ENCODE measurements at places on chromosomes 6 and 20. TPM values are rescaled to one million over a fixed set of nuclear protein-coding genes. Genes with fewer than 3 reads are reported as not detected.

DNA sequence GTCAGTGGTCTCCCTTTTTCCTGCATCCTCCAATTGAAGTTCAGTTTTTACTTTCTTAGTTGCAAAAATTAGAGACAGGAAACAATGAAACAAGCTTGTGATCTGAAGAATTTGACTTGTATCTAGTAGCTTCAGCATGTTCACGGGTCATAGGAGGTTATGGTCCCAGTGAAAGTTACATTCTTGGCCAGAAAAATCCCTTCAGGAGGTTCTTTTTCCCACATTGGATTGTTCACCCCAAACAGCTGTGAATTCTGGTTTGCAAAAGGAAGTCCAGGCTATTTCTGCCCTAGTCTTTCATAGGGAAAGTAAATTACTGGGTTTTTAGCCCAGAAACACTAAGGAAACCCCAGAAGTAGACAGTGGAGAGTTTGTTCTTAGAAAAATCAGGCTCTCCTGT, 8.1 kb downstream of the ANKS1A start:
- H3K36me3 ChIP-seq, result no peaks in the 10 kb centered on the region
- H3K4me1 ChIP-seq, result peaks cover 12% of the 10 kb centered on the region
- 0 out of 2 replicates have a peak overlapping the region, but pooled peaks have one; percentile 16 for H3K27ac ChIP-seq
- no peak for DNase-seq
- no peaks in the 10 kb centered on the region for H3K27me3 ChIP-seq
- no peak overlapping the region for H3K4me3 ChIP-seq

GRCh38 chr6:104940238-104940892, 16.5 kb upstream of the LIN28B start:
- H3K27ac ChIP-seq, result no peak overlapping the region
- H3K27me3 ChIP-seq, result no peaks in the 10 kb centered on the region
- no peak overlapping the region for H3K4me3 ChIP-seq
- no peaks in the 10 kb centered on the region for H3K36me3 ChIP-seq

- H3K27ac ChIP-seq, result no peak overlapping the region
- no peaks in the 10 kb centered on the region for H3K4me1 ChIP-seq
- H3K27me3 ChIP-seq, result no peaks in the 10 kb centered on the region
- no peak overlapping the region for H3K4me3 ChIP-seq
Measured at GRCh38 chr20:15319439-15319838, 982.0 kb upstream of the FLRT3 start.

RAB44 gene
- not detected for total RNA-seq

GRCh38 chr6:20025681-20026080, 186.6 kb downstream of the MBOAT1 start:
- no peaks in the 10 kb centered on the region for H3K36me3 ChIP-seq
- H3K27ac ChIP-seq, result no peak overlapping the region
- no peaks in the 10 kb centered on the region for H3K4me1 ChIP-seq
- 0 out of 2 replicates have a peak, but pooled peaks cover 5% of the 10 kb centered on the region for H3K27me3 ChIP-seq
- H3K4me3 ChIP-seq, result no peak overlapping the region

- no peaks in the 10 kb centered on the region for H3K4me1 ChIP-seq
- no peak overlapping the region for H3K27ac ChIP-seq
- no peaks in the 10 kb centered on the region for H3K36me3 ChIP-seq
- DNase-seq, result no peak
Measured at GRCh38 chr6:134850721-134851305, 99.1 kb downstream of the ALDH8A1 start.

DNA sequence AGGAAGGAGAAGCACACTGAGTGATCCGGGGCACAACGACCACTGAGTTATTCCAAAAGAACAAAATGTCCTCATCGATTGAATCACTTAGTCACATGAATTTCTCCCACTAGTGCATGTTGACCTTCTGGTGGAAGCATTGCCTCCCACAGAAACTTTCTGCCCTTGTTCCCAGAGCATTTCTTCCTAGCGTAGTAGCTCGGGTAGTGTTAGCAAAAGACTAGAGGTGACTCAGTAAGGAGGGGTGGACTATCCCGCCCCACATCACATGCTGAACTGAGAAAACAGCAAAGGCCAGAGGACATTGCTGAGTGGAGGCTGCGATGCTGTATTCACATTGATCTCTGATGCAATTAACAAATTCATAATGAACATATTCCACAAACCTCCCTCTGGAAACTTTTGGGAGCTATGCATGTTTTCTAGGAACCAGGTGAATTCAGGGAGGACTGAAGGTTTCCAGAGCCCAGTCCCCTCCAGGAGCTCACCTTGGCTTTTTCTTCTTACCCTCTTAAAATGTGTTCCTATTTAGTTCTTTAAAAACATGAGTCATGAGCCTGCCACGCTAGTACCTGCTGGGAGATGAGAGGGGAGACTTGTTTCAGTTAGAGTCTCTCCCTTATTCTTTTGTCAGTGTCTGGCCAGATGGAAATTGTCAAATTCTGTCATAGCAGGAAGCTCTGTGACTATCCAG, 507.9 kb downstream of the CDH26 start:
- DNase-seq, result no peak
- H3K4me1 ChIP-seq, result no peaks in the 10 kb centered on the region
- peaks cover 40% of the 10 kb centered on the region for H3K27me3 ChIP-seq
- H3K36me3 ChIP-seq, result no peaks in the 10 kb centered on the region
- H3K27ac ChIP-seq, result no peak overlapping the region

RTN4IP1 gene
- 10.0 TPM for total RNA-seq

TFAP2C gene
- 34.8 TPM for total RNA-seq

OR12D3 gene
- not detected for total RNA-seq

DNA sequence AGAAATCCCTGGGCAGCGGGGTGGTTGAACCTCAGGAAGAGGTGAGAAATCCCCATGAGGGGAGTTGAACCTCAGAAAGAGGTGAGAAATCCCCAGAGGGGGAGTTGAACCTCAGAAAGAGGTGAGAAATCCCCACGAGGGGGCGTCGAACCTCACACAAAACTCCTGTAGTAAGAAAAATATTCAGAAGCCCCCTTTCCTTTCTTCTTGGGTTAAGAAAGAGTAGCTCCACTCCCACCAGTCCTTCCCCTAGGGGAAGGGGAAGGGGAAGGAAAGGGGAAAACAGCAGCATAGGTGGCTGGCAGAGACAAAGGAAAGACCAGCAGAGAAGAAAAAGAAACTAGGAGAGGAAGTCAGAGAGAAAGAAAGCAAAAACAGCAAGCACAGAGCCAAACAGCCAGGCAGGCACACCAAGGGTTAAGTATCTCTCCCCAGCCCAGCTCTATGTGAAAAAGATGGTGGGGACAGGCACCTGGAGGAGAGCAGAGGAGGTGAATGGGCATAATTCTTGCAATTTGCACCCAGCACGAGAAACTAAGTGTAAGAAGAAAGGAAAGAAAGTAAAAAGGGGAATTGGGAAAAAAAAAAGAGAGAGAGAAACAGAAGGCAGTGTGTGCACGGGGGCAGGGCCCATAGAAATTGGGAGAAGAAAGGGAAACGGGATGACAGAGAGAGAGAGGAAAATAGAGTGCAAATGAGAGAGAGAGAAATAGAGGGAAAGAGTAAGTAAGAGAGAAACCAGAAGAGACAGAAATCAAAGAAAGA, 88.2 kb downstream of the PLG start:
- DNase-seq, result no peak
- peaks cover 23% of the 10 kb centered on the region for H3K4me1 ChIP-seq
- H3K4me3 ChIP-seq, result no peak overlapping the region
- H3K36me3 ChIP-seq, result no peaks in the 10 kb centered on the region
- H3K27ac ChIP-seq, result no peak overlapping the region

DNA sequence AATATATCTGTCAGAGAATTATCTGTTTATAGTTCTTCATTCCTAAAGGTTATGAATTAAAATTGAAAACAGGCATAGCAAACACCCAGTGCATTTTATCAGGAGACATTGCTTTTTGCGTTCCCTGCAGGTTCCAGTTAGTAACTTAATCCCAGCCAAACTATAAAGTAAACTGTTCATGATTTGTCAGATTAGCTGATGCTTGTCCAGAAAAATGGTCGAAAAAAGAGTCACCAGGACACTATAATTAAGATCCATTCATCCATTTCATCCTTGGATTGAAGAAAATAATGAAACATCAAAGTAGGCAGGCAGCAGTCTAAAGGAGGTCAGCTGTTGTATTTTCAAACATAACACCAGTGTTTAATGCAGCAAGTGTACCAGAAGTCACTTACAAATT, 75.9 kb downstream of the EPHA7 start:
- DNase-seq, result no peak
- no peak overlapping the region for H3K27ac ChIP-seq
- H3K4me3 ChIP-seq, result no peak overlapping the region
- H3K36me3 ChIP-seq, result no peaks in the 10 kb centered on the region

RSPH9 gene
- total RNA-seq, result not detected

CALHM5 gene
- total RNA-seq, result not detected

GRCh38 chr6:85460921-85461797, 11.3 kb downstream of the NT5E start:
- peak overlapping the region; percentile 98 for H3K27ac ChIP-seq
- peaks cover 100% of the 10 kb centered on the region for H3K4me1 ChIP-seq
- H3K4me3 ChIP-seq, result no peak overlapping the region

DNA sequence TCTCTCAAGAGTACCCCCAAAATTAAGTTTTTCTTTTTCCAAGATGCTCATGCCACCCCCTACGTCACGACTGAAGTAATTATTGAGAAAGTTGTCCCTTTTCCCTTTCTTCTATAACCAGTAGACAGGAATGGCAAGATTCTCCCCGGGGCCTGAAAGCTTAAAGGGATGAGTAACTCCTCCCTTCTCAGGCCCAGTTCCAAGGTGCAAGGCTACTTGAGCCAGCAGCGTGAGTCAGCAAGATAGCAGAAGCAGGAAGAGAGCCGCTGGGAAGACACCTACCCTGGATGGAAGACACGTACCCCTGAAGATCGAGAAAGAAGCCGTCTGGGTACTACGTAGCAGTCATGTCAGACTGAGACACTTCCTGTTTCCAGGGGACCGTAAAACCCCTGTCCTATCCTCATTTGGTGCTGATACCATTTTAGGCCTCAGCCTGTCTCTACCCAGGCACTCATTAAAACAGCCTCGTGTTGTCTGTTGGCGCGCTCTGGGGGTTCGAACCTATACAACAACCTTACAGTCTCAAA, 241.0 kb downstream of the ADGRG6 start:
- H3K36me3 ChIP-seq, result no peaks in the 10 kb centered on the region
- no peak overlapping the region for H3K4me3 ChIP-seq
- H3K27ac ChIP-seq, result no peak overlapping the region

GRCh38 chr20:54127855-54128574, 45.8 kb downstream of the CYP24A1 start:
- no peak for DNase-seq
- no peaks in the 10 kb centered on the region for H3K27me3 ChIP-seq
- H3K4me3 ChIP-seq, result no peak overlapping the region
- peaks cover 53% of the 10 kb centered on the region for H3K4me1 ChIP-seq
- H3K27ac ChIP-seq, result peak overlapping the region; percentile 29

JPH2 gene
- 41.1 TPM for total RNA-seq

MEP1A gene
- total RNA-seq, result not detected

MTG2 gene
- 58.1 TPM for total RNA-seq

ADGRB3 gene
- total RNA-seq, result not detected

RIMS4 gene
- 0.13 TPM for total RNA-seq

DNA sequence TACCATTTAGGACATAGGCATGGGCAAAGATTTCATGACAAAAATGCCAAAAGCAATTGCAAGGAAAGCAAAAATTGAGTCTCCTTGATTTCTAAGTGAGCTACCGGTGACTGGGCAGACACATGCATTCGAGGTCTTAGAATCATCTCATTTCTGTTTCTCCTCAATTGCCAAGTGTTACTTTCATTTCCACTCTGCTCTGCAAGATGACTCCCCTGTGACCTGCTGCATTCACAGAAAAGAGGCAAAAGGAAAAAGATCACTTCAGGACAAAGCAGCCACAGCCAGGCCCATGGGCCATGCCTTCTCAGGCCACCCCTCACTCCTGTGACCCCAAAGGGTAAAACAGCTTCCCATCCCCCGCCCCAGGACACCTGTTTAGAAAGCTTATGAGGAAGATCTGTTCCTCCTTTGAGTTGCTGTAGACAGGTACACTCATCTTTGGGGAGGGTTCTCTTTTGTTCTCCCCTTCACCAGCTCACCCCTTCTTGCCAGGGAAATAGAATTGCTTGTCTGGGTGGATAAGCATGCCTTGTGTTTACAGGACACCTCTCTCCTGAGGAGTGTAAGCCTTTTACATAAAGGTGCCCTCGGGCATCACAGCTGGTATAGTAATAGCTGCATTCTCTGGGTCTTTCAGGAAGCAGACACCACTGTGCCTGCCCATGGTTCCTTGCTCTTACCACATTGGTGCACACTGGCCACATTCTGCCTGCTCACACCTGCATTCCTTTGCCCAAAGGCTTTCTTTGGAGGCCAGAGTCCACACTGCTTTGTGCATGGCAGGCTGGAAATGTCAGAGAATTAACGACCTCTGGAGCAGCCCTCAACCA, 105.0 kb downstream of the SLC24A3 start:
- peaks cover 59% of the 10 kb centered on the region for H3K27me3 ChIP-seq
- no peak overlapping the region for H3K4me3 ChIP-seq
- no peak overlapping the region for H3K27ac ChIP-seq
- H3K36me3 ChIP-seq, result no peaks in the 10 kb centered on the region
- no peak for DNase-seq

GRCh38 chr6:15369838-15370237, 124.0 kb downstream of the JARID2 start:
- no peak overlapping the region for H3K27ac ChIP-seq
- H3K36me3 ChIP-seq, result no peaks in the 10 kb centered on the region
- no peaks in the 10 kb centered on the region for H3K4me1 ChIP-seq
- DNase-seq, result no peak
- H3K27me3 ChIP-seq, result no peaks in the 10 kb centered on the region

DNA sequence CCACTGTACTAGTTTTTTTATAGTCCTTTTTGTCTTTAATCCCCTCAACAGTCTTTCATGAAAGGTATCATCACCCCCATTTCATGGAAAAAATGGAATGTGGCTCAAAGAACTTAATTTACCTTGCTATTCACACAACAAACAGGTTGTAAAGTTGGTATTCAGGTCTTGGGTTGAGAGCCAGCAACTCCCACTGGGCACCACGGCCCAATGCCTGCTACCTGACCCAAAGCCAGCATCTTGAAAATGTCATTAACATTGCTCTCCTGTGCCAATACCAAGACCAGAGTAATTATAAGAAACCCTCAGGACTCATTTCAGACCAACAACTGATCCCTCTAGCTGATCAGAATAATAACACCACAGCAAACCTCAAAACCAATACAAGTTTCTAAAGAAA, 75.7 kb downstream of the METTL24 start:
- H3K27me3 ChIP-seq, result no peaks in the 10 kb centered on the region
- H3K27ac ChIP-seq, result no peak overlapping the region
- no peak for DNase-seq
- H3K36me3 ChIP-seq, result no peaks in the 10 kb centered on the region
- H3K4me1 ChIP-seq, result no peaks in the 10 kb centered on the region

DNA sequence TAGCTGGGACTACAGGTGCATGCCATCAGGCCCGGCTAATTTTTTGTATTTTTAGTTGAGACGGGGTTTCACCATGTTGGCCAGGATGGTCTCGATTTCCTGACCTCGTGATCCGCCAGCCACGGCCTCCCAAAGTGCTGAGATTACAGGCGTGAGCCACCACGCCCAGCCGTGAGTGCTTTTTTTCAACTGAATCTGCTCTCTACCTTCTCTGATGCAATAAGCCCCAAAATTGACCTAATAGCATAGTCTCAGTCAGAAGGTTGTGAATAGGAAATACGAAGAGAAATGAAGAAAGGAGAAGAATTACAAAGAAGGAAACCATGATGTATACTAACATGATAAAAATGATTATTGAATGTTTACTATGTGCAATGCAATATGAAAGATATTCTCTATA, 33.2 kb downstream of the BEND6 start:
- no peaks in the 10 kb centered on the region for H3K27me3 ChIP-seq
- H3K36me3 ChIP-seq, result no peaks in the 10 kb centered on the region
- DNase-seq, result no peak
